Activated naive CD4-positive, alpha-beta T cell (primary cell): ENCODE measurements at places on chromosomes 7 and 10.
A peak's percentile ranks its signal among the peaks of the same experiment; 100 is the strongest.

DNA sequence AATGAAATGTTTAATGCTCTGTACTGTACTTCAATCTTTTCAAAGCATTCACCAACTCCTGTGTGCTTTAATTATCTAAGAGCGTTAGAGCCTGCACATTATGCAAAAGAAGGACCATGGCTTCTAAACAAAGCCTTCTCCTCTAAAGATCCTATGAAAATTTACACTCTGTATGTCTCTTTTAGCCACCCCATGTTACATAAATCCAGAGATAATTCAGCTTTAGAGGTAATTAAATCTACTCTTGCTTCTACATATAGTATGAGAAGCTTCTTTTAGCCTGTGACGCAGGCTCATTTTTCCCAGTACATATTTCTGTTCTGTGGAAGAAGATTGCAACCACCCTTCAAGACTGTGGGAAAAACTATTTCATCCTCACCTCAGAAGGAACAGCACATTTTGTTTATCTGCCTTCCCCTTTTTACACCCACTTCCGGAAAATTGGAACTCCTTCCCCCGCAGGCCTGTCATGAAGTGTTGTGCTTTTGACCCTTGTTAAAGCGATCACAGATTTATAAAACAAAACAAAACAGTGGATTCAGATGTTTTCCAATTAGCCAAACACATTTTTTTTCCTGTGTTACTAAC is 8.1 kb upstream of the TAS2R16 start:
- no peak for DNase-seq

GRCh38 chr7:269721-270120 is 20.2 kb upstream of the FOXL3 start:
- DNase-seq, result no peak

DNA sequence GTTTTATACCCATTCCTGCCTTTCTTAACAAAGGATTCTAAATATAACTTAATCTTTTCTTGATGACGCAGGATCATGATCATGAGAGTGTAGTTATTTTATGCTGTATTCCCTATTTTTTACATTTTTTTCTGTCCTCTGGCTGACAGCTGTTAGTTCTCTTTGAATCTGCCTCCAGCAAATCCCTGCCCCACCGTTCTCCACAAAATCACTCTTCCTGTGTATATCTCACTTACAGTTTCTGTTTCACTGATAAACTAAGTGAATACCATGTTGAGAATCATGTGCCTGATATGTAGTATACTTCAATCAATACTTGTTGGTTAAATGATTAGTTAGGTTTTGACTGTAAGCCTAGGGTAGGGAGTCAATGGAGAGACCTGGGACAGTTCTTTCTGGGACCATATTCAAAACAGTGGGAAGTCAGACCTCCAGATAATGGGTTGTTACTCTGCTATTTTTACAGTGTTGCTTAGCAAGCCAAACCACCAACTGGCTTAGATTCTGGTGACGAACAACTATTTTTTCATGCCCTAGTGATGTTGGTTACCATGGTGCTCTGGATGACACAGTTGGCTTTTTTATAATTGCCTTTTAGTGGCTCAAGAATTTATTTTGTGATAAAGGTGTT is 12.8 kb downstream of the CNNM1 start:
- DNase-seq, result no peak

DNA sequence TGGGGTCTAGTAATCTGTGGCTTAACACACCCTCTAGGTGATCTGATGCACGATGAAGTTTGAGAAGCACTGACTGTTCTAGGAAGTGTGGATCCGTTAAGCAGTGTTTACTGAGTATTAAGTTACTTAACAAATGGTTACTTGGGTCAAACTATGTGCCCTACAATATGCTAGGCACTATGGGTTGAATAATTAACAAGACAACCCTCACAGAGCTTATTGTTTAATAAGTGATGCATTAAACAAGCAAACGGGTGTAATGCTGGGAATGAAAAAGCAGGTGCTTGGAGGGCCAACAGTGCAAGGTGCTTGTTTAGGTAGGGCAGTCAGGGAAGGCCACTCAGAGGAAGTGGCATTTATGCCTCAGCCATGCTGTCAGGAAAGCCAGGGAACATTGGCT is 378.0 kb upstream of the PODXL start:
- no peak for DNase-seq

- no peak for DNase-seq
Observed at GRCh38 chr7:107210400-107210799, 41.6 kb downstream of the HBP1 start.

GRCh38 chr10:87053577-87054181 is 33.6 kb downstream of the FAM25A start:
- no peak for DNase-seq

DNA sequence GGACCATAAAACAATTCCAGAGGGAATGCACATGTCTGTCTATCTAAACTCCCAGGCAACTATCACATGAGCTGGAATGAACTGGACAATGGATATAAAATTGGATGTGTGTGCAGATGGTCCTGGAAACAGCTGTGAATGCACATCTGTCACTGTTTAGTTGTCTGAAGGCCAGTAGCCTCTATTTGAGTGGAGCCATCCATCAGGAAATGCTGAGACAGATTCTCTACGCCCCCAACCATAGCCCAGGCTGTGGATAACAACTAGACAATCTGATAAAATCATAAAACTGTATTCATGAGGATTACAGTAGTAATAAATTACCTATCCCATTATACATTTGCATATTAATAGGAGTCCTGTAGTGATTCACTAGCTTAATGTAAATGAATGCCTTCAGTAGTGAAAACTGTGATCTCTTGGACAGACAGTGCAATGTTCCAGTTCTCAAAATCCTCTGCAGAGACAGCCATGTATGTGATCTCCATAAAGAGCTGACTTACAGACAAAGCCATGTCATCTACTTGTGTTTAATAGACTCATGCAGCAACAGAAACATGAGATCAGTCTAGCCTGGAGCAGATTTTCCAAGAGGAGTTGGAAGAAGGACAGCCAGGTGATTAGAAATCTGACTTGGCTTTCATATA is 907.6 kb downstream of the KCNMA1 start:
- DNase-seq, result no peak

DNA sequence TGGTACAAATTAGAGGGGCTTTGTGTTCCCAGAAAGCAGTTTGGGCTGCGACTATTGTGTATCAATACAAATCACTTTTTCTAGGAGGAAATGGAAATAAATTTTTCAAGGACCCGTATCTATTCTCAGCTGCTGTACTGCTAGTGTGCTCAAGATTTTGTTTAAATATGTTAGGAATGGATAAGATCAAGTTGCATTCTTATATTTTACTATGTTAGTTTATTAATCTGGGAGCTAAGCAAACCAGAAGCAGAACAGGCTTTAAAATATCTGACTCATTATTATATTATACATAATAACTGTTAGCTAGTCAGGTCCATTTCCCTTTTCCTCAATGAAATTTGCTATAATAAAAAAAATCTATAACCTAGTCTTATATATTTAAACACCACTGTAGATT is 11.1 kb upstream of the GLCCI1 start:
- DNase-seq, result no peak

DNA sequence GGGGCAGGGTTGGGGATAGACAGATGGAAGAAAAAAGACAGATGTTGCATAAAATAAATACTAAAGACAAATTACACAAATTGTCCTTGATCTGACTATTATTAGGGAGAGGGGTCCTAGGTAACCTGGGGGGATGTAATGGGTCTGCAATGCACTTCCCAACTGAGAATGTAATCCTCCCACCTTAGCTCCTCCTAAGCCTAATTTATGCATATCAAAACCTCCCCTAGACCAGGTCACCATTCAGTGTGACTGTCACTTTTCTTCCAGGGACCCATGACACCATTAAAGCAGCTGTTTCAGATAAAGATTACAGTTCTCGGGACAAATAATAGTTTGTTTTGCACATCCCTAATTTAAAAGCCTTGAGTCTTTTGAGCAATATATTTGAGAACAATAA is 133.9 kb upstream of the FEZF1 start:
- no peak for DNase-seq

DNA sequence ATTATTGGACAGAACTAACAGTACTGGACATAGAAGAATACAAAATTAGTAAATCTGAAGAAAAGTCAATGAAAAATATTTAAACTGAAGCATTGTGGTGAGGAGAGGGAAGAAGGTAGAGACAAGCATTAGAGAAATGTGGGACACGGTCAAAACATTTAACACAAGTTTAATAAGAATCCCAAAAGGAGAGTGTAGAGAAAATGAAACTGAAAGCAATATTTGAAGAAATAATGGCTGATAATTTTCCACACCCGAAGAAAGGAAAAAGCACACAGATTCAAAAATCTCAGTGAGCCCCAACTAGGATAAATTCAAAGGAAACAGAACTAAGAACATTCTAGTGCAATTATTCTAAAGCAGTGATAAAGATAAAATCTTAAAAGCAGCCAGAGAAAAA is 126.4 kb upstream of the LRRTM3 start:
- no peak for DNase-seq

- no peak for DNase-seq
Observed at GRCh38 chr7:157620616-157621015, 283.8 kb downstream of the DNAJB6 start.

DNA sequence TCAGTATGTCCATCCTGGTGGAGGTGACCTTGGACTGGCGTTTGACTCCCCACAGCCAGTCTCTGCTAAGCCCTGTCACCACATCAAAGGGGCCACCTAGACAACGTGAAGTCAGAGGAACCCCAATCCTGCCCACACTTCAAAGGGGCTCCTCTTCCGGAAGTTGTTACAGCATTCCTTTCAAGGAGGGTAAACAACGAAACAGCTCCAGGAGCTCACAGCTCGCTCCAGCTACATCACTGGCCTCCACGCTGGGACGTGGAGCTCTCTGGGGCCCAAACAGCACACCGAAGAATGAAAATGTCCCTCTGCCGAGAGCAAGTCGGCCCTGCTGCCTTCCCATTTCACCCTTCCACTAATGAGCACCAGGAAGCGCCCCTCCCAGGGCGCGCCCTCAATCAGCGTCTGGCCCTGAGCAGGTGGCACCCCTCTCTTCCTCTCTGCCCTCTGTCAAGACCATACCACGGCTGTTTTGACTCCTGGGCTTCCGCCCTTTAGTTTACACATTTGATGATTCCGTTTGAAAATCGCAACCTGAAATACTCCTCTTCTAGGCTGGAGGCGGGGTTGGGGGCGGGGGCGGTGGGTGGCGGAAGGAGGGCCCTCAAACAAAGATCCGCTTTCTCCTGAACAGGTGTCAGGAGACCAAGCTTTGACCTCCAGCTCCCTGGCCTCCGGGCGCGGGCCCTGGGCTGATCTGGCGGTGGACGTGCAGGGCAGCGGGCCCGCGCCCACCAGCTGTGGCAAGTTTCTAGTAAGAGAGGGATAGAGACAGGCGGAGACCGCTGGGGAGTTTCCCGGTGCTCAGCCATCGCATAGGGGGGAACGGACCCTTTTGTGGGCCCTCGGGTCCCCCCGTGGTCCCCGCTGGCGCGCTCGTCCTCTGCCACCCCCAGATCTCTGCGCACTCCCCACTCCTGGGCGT is 53.1 kb upstream of the KDM7A start:
- peak; percentile 73 for DNase-seq

DNA sequence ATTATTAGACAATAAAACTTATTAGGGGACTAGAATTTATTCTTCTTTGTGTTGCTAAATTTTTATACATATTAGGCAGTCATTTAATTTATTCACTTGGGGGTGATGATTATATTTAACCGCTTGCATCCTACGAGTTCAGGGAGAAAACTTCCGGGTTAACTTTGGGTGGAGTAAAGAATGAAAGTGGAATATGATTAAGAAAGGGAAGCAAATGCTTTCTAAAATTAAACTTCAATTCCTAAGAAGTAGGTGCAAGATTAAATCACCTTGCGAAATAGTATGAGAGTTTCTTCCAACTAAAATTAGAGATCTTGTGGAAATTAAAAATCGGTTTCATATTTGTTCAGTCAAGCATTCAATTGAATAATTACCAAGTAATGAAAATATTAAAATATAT is 33.5 kb downstream of the MRC1 start:
- no peak for DNase-seq

- no peak for DNase-seq
Observed at GRCh38 chr10:14815681-14816080, 22.2 kb downstream of the CDNF start.

DNA sequence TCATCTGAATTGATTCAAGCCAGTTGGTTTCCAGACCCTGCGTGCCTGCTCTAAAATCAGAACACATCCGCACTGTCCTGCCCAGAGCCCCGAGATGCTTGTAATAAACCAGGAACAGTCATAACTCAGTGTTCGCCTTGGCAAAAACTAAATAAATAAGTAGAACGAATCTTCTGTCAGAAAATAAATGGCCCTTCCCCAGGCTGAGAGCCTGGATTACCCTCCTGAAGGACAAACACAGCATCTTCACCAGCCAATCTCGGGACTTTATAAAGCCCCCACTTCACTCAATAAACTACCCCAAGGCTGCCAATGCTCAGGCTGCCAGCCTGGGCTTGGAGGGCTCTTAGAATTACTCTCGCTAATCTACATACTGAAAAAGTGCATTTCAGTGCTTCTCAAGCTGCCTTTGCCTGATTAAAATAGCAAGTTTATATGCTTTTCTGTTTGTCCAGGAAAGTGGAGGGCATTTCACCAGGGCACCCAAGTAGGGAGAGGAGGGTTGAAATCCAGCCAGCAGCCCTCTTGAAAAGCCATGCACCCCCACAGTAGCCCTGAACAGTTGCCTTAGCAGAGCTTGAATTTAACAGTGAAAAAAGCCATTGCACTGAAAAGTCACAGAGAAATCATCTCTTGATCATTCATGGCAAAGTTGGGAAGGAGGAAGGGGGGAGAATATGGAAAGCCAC is 136.6 kb downstream of the CALN1 start:
- no peak for DNase-seq

- no peak for DNase-seq
Observed at GRCh38 chr7:74355091-74355490, 65.9 kb downstream of the CLIP2 start.

DNA sequence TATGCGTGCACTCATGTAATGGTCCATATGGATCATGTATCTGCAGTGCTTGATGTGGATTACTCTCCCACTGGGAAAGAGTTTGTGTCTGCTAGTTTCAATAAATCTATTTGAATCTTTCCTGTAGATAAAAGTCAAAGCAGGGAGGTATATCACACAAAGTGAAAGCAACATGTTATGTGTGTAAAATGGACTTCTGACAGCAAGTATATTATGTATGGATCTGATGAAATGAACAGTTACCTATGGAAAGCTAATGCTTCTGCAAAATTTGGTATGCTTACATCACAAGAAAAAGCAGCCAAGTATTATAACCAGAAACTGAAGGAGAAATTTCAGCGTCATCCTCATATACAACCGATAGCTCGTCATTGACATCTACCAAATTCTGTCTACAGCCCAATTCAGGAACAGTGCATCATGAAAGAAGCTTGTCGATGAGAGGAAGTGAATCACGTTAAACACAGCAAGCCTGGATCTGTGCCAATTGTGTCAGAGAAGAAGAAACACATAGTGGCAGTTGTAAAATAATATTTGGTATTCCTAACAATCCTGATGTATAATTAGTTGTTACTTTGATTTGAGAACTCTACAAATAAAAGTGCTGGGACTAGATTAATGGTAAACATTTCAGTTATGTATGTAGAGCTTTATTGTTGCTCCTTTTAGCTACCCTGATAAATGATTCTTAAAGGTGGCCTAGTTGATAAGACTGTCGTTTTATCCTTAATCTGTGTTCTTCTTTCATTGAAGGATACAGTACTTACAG is 14.2 kb upstream of the SYPL1 start:
- DNase-seq, result no peak
